ENCODE measurements at places on chromosomes 16 and 17.
A peak's percentile ranks its signal among the peaks of the same experiment; 100 is the strongest.

GRCh38 chr17:78111727-78112517, 16.6 kb downstream of the TMC6 start:
- no peak for DNase-seq

DNA sequence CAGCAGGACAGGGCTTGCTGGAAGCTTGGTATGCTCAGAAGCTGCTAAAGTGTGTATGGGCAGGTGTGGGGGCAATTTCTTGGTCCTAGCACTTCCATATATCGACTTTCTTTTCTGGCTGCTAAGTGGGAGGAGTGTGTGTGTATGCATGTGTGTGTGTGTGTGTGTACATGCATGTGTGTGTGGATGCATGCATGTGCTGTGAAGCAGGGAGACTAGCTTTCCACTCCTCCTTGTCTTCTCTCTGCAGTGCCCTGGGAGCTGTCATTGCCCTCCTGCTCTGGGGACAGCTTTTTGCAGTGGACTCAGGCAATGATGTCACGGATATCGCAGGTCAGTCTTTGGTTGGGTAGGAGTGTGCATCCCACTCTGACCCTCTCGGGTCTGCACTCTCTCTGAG, 1.6 kb downstream of the HP start:
- no peak for DNase-seq

- DNase-seq: peak; percentile 9
Measured at GRCh38 chr16:53092284-53092683, 37.5 kb downstream of the CHD9 start.

DNA sequence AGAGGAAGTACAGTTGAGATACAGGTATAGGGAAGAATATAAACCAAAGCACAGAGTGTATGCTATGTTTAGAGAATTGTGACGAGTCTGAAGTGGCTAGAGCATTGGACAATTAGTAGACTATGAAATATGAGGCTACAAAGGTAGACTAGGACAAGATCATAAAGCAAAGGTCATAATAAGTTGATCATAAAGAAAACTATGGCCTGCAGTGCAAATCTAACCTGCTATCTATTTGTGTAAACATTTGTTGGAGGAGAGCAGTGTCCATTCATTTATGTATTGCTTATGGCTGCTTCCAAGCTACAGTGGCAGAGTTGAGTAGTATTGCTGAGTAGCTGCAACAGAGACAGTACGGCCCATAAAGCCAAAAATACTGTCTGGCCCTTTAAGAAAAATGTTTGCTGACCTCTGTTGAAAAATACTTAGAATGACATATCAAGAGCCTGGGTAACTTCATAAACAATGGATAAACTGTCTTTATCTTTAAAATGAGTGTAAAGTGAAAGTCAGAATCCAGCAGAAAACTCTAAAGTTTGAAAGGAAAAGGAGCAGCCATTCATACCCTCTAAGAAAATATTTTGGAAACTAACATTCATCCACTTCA, 14.5 kb upstream of the OR1E2 start:
- no peak for DNase-seq

DNA sequence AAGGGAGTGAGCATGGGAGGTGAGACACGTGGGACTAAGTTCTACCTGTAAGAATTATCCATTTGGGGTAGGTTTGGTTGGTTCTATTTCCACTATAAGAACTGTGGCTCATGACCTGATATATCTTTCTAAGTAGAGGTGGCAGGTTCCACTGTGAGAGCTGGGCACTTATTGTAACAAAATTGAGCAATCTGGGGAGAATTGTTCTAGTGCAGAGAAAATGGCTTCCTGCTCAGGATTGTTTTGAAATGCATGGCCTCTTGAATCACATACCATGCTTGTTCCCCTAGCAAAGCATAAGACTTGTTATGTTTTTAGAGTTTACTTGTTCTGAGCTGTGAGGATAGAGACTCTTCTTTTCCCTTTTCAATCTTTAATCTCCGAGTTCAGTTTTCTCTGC, 125.9 kb downstream of the MAP2K6 start:
- no peak for DNase-seq

DNA sequence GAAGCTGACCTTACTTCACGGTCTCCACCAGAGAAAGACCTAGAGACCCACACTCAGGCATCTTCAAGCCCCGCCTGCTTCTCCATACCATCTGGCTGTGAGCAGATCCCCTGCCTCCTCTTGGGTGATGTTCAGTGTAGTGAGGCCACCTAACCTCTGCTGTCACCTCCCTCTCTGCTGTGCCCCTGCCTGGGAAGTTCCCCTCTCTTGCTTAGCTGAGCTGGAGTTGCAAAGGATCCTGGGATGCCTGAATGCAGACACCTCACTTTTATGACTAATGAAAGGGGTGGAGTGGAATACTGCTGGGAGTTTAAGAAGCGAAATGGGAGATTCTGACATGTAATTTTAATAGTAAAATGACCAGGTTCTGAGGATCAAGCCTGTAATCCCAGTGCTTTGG, 5.8 kb downstream of the IRX3 start:
- DNase-seq: no peak

DNA sequence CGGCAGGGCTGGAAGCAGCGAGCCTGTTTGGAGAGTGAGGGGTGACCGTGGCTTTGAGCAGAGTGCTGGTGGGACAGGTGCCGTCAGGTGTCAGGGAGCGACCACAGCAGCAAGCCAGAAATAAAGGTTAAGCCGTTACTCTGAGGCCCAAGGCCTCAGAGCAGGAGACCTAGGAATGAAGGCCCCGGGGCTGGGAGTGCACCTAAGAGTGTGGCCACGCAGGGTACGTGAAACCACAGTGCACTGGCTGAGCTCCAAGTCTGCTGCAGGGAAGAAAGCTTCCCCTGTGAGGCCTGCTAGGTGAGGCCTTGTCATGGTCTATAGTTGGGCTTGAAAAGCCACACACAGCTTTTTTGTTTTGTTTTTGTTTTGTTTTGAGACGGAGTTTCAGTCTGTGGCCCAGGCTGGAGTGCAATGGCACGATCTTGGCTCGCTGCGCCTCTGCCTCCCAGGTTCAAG, 8.7 kb downstream of the CLUAP1 start:
- no peak for DNase-seq

GRCh38 chr16:68732741-68733399, 4.2 kb upstream of the CDH1 start:
- DNase-seq: no peak

GRCh38 chr16:77541165-77541564, 106.3 kb upstream of the ADAMTS18 start:
- no peak for DNase-seq

DNA sequence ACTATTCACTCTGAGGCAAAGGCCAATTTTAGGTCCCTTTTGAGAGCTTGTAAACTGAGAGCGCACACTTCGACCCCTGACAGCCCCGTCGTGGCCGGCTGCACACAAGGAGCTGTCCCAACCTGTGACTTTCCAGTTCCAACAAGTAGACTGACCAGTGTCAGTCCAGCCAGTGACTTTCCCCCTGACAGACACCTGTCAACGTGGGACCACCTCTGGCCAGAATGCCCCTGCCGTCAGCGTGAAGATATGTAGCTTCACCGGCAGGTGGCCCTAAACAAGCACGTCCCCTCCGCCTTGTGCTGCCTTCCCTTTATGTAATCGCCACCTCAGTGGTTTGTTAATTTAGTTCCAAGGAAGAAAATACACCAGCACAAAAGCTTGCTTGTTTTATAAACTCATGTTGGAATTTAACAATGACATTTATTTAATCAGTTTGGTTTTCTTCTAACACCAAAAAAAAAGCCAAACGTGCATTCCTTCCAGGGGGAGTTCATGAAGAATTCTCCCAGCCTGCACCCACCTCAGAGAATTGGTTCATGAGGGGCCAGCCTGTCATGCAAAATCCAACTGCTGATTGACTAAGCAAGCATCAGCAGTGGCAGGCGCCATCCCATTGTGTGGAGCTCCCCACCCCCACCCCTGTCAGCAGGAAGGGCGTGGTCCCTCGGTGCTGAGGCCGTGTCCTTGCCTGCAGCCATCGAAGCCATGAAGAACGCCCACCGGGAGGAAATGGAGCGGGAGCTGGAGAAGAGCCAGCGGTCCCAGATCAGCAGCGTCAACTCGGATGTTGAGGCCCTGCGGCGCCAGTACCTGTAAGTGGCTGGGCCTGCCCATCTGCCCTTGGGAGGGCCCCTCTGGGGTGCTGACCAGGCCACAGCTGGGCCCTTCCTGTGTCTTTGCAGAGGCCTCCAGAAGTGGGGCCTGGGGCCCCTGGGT, 33.9 kb downstream of the PLD6 start:
- no peak for DNase-seq

GRCh38 chr17:4766201-4766600, 5.5 kb upstream of the TM4SF5 start:
- DNase-seq: no peak

GRCh38 chr16:89324056-89325010, 106.8 kb downstream of the ZNF778 start:
- DNase-seq: no peak

DNA sequence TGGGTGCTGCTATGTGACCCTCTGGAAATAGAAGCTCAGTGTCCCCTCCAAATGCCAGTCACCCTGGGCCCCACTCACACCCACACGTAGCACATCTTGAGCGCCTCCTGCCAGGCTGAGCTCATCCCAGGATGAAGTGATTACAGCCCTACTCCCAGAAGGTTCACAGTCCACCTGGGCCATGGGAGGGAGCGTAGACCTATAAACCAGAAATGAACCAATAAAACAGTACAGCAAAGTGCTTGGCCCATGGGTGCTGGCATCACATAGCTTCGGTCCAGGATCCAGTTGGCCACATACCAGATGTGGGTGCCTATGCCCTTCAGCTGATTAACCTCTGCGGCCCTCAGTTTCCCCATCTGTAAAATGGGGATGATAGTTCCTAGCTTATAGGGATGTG, 2.2 kb upstream of the BICDL2 start:
- DNase-seq: no peak

- DNase-seq: no peak
Measured at GRCh38 chr16:49338611-49339265, 34.9 kb upstream of the C16orf78 start.

DNA sequence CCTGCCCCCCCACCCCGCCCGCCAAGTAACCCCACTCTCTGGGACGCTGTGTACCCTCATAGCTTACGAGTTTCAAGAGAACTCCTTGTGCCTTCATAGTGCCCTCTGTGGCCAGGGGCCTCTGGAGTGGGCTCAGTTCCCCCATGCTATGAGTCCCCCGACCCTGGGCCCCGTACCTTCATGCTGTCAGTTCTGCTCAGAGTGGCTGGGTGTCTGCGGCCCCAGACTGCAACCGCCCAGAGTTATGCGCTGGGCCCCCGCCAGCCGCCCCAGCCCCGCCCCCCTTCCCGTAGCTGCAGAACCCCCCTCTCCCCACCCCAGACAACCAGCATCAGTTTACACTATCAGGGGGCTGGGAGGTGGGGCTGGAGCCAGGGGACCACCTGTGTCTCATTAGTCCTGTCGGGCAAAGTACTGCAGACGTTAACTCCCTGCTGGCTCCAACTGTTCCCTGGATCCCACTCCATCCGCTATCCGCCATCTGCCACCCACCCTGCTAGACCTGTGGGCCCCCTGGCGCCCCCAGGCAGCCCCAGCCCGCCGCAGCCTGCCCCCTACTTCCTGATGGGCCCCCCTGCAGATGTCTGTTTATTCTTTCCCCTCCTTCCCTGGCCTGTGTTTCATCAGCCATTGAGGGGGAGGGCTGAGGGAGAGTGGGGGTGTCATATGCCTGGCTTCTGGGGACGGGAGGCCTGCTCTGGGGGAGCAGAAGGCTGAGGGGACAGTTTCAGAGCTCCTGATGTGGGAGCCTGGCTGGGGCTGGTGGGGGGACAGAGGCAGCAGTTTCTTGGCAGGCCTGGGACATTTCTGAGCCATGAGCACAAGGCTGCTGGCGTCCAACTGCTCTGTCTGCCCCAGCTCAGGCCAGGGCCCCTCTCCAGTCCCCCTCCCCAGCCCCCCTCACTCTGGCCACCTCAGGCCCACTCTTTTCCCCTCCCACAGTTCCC, at the start of gene MFAP4:
MFAP4 (minus strand) TSS at position 217 of the 947 bp plus-strand sequence; CDS start at position 182, 35 bp downstream.
- DNase-seq: no peak

- DNase-seq: no peak
Measured at GRCh38 chr17:6556121-6557039, at the start of gene PITPNM3. Gene PITPNM3 (minus strand): TSS chr17:6556555. CDS start chr17:6556406, 149 bp downstream.

DNA sequence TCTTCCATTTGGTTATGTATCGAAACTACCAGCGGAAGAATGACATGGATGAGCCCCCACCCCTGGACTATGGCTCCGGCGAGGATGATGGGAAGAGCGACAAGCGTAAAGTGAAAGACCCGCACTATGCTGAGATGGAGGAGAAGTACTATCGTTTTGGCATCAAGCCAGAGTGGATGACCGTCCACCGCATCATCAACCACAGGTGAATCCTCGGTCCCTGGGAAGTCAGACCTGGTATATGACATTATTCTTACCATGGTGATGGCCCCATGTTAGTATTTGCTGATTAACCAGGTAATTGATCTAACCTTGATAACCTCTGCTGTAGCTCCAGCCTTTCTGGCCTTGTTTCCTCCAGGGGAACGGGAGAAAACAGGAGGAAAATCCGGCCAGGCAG, 8.5 kb downstream of the CHD3 start:
- DNase-seq: no peak

GRCh38 chr17:52986056-52986662, 827.6 kb upstream of the CA10 start:
- no peak for DNase-seq

DNA sequence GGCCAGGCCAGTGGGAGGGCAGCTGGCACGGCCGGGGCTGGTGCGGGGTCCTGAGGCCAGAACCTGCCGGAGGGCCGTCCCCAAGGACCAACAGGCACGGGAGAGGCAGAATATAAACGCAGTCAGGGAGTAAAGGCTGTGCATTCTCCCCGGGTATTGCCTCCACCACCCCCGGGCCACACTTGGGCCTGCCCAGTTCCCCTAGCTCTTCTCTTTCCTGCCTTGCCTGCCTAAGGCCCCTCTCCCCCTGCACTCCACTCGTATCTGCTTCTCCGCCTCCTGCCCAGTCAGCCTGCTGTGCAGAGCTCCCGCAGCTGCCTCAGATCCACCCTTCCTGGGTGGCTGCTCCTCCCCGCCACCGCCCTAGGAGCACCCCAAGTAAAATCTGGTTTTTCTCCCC, 5.0 kb upstream of the RPH3AL start:
- no peak for DNase-seq

DNA sequence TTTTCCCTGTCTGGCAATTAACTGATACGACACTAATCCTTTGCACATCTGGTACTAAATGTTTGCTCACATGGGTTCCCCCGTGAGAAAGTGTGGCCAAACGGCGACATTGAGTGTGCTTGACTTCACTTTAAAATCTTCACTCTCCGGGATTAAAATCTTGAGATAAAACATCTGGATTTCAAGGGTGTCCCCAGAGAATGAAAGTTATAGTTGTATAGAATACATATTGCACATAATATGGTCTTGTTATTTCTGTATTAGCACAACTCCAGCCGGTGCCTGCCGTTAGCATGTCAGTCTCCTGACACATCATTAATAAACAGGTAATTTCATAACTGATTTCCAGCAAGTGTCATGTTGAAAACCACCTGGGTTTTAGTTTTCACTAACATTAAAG, 749.0 kb upstream of the SOX9 start:
- DNase-seq: no peak

GRCh38 chr16:75529959-75530358, 5.9 kb downstream of the CHST5 start:
- no peak for DNase-seq

GRCh38 chr17:50221864-50222545, 20.6 kb upstream of the COL1A1 start:
- no peak for DNase-seq

GRCh38 chr17:45005700-45006099, 37.6 kb upstream of the C1QL1 start:
- no peak for DNase-seq

Data from germinal center (tissue), 1 donor.